Inflammatory macrophage (primary cell): ENCODE measurements at places on chromosomes 5 and 9.

- DNase-seq = no peak
Measured at GRCh38 chr5:15785531-15785981, 285.6 kb downstream of the FBXL7 start.

DNA sequence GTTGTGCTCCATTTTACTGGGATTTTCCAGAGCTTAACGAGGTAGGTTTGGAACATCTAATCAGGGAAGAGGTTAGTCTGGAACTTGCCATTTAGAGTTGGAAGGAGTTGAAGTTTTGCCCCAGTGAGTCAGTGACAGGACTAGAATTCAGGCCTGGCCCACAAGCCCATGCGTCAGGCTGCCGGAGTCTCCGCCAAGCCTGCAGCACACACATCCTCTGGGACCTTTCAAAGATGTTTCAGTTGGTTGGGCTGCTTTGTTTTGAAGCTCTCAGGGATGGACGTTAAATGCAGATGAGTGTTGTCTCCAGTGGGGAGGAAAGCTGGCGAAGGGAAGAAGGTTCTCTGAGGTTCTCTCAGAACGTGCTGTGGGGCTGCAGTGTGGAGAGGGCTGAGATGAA is 147.0 kb downstream of the PSAT1 start:
- no peak for DNase-seq

GRCh38 chr9:1388216-1388615 is 338.1 kb downstream of the DMRT2 start:
- no peak for DNase-seq

DNA sequence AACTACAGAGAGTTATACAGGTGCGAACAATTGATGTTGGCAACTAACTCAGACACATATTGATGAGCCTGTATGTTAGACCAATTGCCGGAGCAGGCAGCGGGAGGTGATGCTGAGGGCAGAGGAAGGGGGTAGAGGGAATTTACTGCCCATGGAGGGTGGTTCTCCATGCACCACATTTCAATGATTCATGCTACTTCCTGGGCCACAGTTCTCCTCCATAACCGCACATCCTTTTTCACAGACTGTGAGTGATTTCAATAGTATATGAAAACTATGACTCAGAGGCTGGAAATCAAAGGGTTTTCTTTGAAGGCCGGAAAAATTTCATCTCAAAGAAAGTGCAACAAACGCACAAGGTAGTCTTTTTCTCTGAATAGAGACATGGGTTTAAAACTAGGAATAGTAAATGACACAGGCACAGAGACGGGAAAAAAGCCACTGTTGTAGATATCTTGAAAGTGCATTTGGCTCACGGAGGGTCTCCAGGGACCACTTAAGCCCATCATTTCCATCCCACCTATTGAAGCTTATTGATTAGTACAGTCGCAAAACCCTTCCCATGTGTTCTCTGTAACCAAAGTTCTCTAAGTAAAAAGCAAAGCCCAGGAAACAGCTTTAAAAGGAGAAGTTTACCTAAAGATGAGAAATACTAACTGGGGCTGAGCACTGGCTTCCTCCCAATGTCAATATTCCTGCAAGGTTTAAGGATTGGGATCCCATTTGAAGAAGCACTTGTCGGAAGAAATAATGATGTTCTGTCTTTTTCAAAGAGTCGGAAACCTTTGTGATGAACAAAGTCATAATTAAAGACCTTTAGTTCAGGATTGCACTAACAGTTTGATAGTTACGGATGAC is 28.0 kb upstream of the ADAM19 start:
- peak; percentile 78 for DNase-seq

DNA sequence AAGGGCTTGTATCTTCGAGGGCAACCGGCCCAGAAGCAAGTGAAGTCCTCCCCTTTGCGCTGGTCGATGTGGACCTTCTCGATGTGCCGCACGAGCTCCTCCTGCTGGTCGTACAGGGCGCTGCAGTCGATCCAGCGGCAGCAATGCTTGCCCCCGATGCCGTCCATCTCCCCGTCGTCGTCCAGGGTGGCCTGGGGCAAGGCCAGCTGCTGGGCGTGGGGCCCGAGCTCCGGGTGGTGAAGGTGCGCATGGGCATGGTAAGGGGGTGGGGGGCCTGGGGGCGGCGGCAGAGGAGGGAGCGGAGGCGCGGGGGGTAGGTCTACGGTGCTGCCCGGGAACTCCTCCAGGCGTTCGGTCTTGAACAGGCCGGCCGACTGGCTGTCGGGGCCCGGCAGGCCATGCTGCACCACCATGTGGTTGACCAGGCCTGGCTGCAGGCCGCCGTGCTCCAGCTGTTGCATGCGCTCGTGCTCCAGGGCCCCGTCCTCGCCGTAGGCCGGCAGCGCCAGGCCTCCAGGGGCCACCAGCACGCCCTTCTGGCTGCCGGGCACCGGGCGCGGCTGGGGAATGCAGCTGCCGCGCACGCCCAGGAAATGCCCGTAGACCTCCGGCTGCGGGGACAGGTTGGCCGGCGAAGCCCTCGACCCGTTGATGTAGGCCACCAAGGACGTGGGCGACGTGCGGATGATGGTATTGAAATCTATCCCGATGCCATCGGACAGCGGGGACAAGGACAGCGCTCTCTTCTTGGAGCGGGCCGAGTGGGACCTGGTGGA is 181.8 kb downstream of the GLIS3 start:
- peak; percentile 14 for DNase-seq

- DNase-seq = no peak
Measured at GRCh38 chr5:3698412-3698811, 102.8 kb downstream of the IRX1 start.

GRCh38 chr5:16461782-16462181 is 3.8 kb downstream of the ZNF622 start:
- DNase-seq = no peak
